ENCODE measurements at places on chromosomes 16 and 17.

DNA sequence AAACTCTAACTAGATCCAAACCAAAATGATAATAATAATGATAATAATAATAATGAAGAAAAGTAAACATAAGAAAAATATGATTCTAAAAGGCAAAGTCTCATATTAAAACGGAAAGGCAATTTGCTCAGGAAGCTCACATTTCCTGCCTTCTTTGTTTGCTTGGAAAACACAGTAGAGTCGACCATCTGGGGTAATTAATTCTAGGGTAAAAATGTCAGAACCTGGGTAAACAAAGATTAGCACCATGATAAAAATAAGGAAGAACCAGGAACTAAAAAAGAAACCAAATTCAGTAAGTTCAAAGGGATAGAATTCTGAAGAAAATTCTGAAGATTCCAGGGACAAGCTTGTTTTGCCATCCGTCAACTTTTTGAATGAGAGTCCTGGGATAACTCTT is 16.2 kb downstream of the KRABD2 start:
- no peak for DNase-seq

DNA sequence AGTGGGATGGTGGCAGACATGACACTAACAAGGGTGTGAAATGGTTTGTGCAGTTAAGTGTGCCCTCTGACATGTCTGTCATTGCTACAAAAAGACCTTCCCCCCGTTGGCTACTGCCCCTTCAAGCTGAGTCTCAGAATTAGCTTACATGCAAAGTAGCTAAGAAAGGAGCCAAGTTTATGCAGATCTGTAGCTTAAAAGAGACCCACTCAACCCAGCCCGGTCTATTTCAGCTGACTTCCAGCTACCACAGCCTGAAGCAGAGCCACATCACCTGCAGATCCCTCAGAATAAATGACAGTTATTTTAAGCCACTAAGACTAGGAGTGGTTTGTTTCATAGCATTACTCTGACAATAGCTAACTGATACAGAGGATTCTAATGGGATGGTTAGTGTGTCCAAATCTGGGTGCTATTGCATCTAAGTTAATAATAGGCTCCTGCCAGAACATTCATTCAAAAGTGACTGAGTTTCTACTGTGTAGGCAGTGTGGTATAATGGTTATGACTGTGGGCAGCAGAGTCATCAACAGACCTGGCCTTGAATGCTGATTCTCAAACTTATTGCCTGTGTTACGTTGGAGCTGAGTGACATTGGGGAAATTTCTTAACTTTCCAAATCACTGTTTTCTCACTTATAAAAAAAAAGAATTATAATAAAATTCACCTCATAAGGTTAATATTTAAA is 11.7 kb downstream of the C17orf67 start:
- DNase-seq, result no peak

GRCh38 chr16:26214581-26215174 is 522.9 kb downstream of the HS3ST4 start:
- no peak for DNase-seq

DNA sequence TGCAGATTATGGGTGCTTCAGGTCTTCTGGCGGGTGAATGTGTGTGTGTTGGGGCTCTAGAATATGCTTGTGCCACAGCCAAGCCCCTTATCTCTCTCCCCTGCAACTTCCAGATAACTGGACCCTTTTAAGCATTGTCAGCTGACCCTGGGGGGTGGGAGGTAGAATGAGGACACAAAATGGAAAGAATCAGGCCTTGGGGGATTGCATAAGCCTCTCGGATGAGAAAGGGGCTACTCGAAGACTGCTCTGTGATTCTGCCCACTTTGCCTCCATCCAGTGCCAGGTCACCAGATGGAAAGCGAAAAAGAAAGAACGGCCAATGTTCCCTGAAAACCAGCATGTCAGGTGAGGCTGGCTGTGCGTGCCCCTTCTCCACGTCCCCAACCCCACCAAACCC is 13.8 kb downstream of the THRA start:
- no peak for DNase-seq

GRCh38 chr16:85643631-85644030 is 30.5 kb downstream of the GSE1 start:
- no peak for DNase-seq

GRCh38 chr17:65545705-65546523 is 15.5 kb downstream of the AXIN2 start:
- no peak for DNase-seq

- DNase-seq, result no peak
Observed at GRCh38 chr16:49854188-49854795, 1.6 kb downstream of the ZNF423 start.

- DNase-seq, result no peak
Observed at GRCh38 chr16:66996324-66996982, 8.1 kb downstream of the CES4A start.

GRCh38 chr17:62179525-62180161 is 114.6 kb upstream of the MED13 start:
- DNase-seq, result no peak

GRCh38 chr16:53741546-53741945 is 37.6 kb downstream of the FTO start:
- no peak for DNase-seq

GRCh38 chr17:7864995-7865650 is 7.3 kb downstream of the CYB5D1 start:
- no peak for DNase-seq

DNA sequence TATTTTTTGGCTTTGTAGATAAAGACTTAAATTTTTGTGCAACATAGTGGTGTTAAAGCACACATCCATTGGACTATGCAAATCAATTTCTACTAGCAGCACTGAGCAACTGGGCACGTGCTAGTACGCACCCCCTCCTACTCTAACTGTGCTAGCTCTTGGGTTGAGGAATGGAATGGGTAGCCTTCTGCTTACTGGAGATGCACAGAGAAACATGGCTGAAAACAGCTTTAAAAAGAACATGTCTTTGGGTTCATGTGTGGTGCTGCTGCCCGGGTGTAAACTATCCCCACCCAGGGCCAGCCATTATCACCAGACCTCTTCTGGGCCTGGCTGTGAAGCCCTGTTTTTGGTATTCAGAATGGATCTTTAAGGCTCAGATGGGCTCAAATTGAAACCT is 7.3 kb downstream of the ESRP2 start:
- no peak for DNase-seq

- no peak for DNase-seq
Observed at GRCh38 chr16:15610369-15610871, 32.5 kb downstream of the MARF1 start.

GRCh38 chr17:540631-541030 is 174.0 kb downstream of the VPS53 start:
- no peak for DNase-seq

- DNase-seq, result no peak
Observed at GRCh38 chr17:63024716-63025115, 58.7 kb downstream of the TANC2 start.

GRCh38 chr17:34837876-34838478 is 123.3 kb downstream of the CCT6B start:
- DNase-seq, result no peak

DNA sequence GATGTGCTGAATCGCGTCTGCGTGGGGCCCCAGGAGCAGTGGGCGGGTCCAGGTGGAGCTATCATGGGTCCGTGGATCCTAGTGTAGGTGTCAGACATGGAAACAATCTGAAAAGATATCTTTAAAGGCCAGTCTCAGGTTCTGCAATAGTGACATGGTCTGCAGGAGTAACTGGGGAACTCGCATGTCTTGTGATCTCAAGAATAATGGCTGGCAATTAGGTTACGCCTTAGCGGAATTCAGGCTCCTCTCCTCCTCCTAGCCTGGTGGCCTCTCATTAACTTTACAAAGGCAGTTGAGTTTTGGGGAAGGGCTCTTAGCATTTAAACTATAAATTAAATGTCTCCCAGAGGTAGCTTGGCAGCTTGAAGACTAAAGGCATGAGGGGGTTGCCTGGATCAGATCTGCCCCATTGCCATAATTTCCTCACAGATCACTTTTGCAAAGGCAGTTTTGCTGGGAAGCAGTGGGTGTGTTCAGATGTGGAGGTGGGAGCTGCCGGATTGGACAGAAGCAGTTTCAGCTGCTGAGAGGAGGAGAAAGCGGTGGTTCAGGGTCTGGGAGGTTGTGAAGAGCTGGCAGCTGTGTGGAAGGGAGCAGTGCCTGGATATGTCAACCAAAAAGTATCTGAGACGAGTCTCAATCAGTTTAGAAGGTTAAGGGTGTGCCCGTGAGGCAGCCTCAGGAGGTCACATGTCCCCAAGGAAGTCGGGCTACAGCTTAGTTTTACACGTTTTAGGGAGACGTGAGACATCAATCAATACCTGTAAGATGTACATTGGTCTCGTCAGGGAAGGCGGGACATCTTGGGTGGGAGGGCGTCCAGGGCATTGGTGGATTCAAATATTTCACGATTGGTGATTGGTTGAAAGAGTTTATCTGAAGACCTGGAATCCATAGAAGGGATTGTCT is 2.7 kb downstream of the TBCD start:
- no peak for DNase-seq

DNA sequence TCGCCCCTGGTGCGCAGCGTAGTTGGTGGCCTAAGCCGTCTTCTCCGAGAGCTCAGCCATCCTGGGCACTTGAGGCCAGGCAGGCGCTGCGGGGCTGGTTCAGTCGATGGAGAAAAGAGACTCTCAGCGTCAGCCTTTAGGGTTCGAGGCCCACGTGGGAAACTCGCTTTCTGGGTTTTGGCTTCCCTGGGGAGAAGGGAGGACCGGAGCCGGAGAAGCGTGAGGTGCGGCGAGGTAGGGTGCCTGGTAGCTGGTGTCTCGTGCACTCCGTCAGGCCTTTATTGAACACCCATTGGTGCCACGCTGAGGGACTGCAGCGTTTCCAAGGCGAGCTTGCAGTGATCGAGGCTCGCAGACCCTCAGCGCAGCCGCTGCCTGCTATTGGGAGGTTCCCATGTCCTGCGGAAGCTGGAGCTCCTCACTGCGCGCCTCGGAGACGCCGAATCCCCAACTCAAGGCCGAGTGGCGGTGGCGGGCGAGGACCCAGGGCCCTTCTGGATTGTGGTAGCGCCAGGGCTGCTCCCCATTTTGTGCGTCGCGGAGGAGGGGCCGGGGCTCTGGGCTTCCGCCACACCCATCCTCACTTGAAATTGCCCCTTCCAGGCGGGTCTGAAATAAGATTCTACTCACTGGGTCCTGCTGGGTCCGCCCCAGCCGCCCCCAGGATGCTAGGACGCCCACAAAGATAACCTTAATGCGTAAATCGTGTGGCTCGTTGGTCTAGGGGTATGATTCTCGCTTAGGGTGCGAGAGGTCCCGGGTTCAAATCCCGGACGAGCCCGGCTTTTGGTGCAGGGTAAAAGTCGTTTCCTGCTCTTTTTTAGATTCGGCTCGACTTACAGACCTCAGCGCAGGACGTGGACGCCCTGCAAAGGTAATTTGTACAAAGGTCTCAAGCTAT is 1.2 kb downstream of the OR1F1 start:
- no peak for DNase-seq

- DNase-seq, result no peak
Observed at GRCh38 chr17:48565022-48565554, 13.1 kb downstream of the HOXB4 start.

- no peak for DNase-seq
Observed at GRCh38 chr17:69326377-69327059, 415 bp downstream of the ABCA5 start.

DNA sequence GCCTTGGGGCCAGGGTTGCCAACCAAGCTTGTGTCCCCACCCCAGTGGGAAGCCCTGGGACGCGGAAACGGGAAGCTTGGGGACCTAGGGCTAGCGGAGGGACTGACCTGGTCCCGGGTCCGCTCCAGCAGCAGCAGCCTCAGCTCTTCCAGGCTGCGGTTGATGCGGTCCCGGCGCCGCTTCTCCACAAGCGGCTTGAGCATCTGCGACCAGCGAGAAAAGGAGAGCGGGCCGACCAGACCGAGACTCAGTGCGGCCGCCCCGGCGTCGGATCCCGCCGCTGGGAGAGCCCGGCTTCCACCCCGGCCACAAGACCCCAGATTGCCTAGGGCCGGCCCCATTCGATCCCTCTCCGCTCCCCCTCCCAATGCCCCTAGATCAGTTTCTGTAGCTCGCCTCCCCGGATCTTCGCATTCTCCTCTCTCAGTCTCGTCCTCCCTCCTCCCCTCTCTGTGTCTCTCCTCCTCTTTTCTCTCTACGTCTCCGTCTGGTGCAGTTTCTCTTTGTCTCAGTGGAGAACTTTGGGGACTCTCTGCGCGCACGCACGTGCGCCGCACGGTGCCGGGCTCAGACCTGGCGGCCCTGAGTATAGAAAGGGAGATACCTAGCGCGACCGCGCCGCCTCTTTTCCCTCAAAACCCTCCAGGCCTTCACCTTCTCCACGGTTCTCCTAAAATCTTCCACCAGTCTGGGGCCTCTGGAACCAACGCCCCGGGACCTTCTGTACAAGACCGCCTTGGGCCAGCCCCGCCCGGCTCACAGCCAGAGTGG is 797 bp downstream of the HES7 start:
- DNase-seq, result no peak

- DNase-seq, result no peak
Observed at GRCh38 chr16:84050316-84050715, 7.7 kb upstream of the SLC38A8 start.

GRCh38 chr16:1779234-1779701 is 3.1 kb downstream of the SPSB3 start:
- peak; percentile 5 for DNase-seq

DNA sequence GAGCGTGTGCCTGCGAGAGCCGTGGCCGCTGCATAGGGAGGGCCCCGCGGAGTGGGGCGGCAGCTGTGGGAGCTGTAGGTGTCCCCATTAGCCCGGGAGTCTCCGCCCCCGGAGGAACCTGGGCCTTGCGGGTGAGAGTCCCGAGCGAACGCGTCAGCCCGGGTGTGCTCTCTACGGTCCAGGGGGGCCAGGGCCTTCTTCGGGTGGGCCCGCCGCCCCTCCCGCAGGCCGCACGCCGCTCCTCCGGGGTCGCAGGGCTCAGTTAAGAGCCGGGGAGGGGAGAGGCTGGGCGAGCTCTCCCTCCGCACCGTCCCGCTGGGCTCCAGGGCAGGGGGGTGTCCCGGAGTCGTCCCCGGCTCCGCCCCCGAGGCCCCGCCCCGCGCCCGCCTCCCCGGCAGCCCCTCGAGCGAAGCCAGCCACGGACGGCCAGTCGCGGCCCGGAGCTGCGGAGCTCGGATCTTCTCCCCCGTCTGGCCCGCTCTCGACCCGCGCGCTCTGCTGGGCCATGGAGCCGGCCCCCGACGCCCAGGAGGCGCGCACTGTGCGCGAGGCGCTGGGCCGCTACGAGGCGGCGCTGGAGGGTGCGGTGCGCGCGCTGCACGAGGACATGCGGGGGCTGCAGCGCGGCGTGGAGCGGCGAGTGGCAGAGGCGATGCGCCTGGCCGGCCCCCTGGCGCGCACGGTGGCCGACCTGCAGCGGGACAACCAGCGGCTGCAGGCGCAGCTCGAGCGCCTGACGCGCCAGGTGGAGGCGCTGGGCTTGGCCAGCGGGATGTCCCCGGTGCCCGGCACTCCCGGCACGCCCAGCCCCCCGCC is at the start of gene SMTNL2:
Gene SMTNL2 (plus strand): TSS at position 429 of the 816 bp plus-strand sequence. CDS start 77 bp downstream, at position 506.
- DNase-seq, result no peak
